ENCODE measurements at places on chromosomes 2 and 18.
A peak's percentile ranks its signal among the peaks of the same experiment; 100 is the strongest.

DNA sequence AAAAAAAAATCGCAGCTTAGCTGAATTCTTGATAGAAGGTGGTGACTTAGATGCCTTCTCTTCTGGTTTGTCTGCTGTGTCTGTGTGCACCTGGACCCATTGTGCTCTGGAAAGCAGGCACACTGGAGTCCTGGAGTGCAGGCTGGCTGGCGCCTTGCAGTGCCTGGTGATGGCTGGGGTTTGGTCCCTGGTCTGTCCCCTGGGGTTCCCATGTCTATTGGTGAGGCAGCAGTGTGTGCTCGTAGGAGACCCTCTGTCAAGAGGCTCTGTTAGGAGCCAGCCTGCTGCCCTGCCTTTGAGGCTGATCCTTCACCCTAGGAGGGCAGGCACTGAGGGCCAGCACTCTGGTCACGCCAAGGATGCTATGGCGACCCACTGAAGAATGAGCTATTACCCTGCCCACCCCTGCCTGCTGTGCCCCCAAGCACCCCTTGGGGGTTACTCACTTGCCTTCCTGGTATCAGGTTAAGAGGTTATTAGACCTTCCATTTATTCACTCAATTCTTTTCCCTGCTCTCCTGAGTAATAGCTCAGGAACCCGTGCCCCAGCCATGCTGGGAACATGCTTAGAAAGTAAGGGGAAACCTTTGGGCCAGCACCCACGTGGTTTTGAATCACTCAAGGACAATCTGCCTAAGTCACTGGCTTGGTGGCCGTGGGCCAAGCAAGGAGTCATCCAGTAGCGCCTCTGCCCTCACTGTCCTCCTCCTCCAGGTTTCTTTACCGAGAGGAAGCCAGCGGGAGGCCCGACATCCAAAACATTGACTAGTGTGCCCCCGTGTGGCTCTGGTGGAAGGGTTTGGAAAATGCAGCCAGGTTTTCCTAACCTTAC is 284.5 kb downstream of the PRKCE start:
- peak; percentile 97 for DNase-seq

- DNase-seq: no peak
Observed at GRCh38 chr18:23351521-23351920, 101.6 kb upstream of the RIOK3 start.

GRCh38 chr18:22314420-22314819 is 103.3 kb downstream of the CTAGE1 start:
- DNase-seq: no peak

GRCh38 chr2:163600801-163601200 is 135.0 kb downstream of the FIGN start:
- DNase-seq: no peak

- DNase-seq: no peak
Observed at GRCh38 chr2:67777010-67777409, 285.8 kb downstream of the C1D start.

- DNase-seq: no peak
Observed at GRCh38 chr2:20620271-20620681, 30.6 kb downstream of the HS1BP3 start.

- DNase-seq: no peak
Observed at GRCh38 chr18:13834496-13835015, 10.6 kb downstream of the MC5R start.
